SHP77 (cell line): ENCODE measurements at places on chromosomes 5 and 9.

- no peak for DNase-seq
These were observed 85.9 kb upstream of the LIFR start for GRCh38 chr5:38642189-38642911.

- peak; percentile 4 for DNase-seq
These were observed 120.8 kb downstream of the EMB start for GRCh38 chr5:50320131-50320749.

GRCh38 chr5:139180850-139181249, 17.3 kb downstream of the SIL1 start:
- no peak for DNase-seq

GRCh38 chr5:15573590-15573989, 73.6 kb downstream of the FBXL7 start:
- no peak for DNase-seq

GRCh38 chr5:127183332-127183731, 107.3 kb upstream of the MEGF10 start:
- no peak for DNase-seq

DNA sequence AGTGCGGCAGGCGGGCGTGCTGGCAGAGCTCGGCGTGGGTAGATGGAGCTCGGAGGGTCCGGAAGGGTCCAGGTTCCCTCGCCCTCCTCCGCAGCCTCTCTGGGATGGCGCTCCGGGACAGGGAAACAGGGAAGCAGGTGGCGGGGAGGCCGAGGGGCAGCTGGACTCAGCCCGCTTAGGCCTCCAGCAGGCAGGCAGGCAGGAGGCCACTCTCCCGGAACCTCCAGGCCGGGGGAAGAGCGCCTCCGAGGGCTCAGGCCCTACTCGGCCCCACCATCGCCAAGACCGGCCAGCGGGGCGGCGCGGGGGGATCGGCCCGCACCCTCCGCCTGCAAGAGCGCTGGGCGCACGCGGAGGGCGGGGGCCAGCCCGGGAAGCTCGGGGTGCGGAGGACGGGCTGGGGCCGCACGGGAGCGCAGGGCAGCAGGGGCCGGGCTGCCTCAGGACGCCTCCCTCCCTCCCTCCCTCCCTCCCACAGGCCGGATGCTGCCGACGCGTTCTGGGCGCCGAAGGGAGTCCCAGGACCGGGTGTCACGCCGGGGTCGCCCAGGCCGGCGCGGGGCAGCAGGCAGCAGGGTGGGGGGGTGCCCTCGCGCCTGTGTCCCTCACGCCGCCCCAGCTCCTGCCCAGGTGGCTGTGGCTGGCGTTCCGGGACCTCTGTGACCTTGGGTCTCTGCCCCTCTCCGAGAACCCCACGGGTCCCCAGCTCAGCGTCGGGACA, 977 bp downstream of the MGAT4B start:
- DNase-seq = no peak

DNA sequence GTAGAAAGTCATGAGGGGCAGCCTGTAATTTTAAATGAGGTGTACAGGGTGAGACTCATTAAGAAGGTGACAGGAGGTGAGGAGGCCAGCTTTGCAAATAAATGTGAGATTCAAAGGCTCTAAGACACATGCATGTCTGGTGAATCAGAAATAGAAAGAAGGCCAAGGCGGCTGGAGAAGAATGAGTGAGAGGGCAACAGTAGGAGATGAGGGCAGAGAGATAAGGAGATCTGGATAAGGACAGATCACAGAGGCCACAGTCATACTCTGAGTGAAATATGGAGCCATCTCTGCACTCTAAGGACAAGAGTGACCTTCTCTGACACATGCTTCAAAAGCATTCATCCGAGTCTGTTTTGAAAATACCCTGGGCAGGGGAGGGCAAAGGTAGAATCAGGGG, 90.7 kb downstream of the RAD23B start:
- no peak for DNase-seq

GRCh38 chr9:137247135-137247915, 3.8 kb upstream of the STPG3 start:
- DNase-seq = no peak

GRCh38 chr9:126693428-126693944, 79.8 kb downstream of the LMX1B start:
- DNase-seq = no peak

GRCh38 chr5:8897316-8897715, 648.6 kb downstream of the SEMA5A start:
- no peak for DNase-seq

GRCh38 chr9:131623655-131624330, 78.5 kb downstream of the PRRT1B start:
- no peak for DNase-seq

- DNase-seq = no peak
These were observed 12.0 kb upstream of the B4GALT1 start for GRCh38 chr9:33178972-33179697.

- DNase-seq = no peak
These were observed 253.5 kb downstream of the DMRTA1 start for GRCh38 chr9:22700171-22700570.

GRCh38 chr9:86580688-86581087, 226.5 kb upstream of the TUT7 start:
- no peak for DNase-seq

- DNase-seq = no peak
These were observed 80.3 kb downstream of the HRH2 start for GRCh38 chr5:175738126-175738525.

GRCh38 chr9:116020801-116021200, 132.8 kb upstream of the PAPPA start:
- no peak for DNase-seq

GRCh38 chr9:77475641-77476473, 172.3 kb downstream of the GNA14 start:
- no peak for DNase-seq

- DNase-seq = peak; percentile 4
These were observed 755.7 kb downstream of the TLR4 start for GRCh38 chr9:118459913-118460312.
